ENCODE measurements at places on chromosomes 4 and X. TPM values are rescaled to one million over a fixed set of nuclear protein-coding genes. Genes with fewer than 3 reads are reported as not detected.

The ALAS2 gene
- not detected for total RNA-seq

The COL25A1 gene
- total RNA-seq: 0.17 TPM

The GYG2 gene
- 5.9 TPM for total RNA-seq

The ERCC6L gene
- 7.4 TPM for total RNA-seq

The POU3F4 gene
- total RNA-seq: not detected

The ZCCHC12 gene
- total RNA-seq: 0.15 TPM

The ADH7 gene
- not detected for total RNA-seq

The MTCP1 gene
- 1.5 TPM for total RNA-seq

The CLDN34 gene
- not detected for total RNA-seq

The SLC16A2 gene
- total RNA-seq: 13.6 TPM

The SMR3A gene
- not detected for total RNA-seq

The DGKK gene
- not detected for total RNA-seq

The SCARB2 gene
- total RNA-seq: 76.0 TPM

The GSX2 gene
- not detected for total RNA-seq
